ENCODE measurements at places on chromosomes 7 and 10. TPM values are rescaled to one million over a fixed set of nuclear protein-coding genes. Genes with fewer than 3 reads are reported as not detected.

The COMMD3 gene
- 55.3 TPM for total RNA-seq

GRCh38 chr7:99366646-99367045 lies 7.9 kb upstream of the ARPC1B start:
- no peak for DNase-seq
- peaks cover 15% of the 10 kb centered on the region for H3K4me1 ChIP-seq
- no peaks in the 10 kb centered on the region for H3K27me3 ChIP-seq
- no peak overlapping the region for H3K4me3 ChIP-seq

The LIPN gene
- not detected for total RNA-seq

DNA sequence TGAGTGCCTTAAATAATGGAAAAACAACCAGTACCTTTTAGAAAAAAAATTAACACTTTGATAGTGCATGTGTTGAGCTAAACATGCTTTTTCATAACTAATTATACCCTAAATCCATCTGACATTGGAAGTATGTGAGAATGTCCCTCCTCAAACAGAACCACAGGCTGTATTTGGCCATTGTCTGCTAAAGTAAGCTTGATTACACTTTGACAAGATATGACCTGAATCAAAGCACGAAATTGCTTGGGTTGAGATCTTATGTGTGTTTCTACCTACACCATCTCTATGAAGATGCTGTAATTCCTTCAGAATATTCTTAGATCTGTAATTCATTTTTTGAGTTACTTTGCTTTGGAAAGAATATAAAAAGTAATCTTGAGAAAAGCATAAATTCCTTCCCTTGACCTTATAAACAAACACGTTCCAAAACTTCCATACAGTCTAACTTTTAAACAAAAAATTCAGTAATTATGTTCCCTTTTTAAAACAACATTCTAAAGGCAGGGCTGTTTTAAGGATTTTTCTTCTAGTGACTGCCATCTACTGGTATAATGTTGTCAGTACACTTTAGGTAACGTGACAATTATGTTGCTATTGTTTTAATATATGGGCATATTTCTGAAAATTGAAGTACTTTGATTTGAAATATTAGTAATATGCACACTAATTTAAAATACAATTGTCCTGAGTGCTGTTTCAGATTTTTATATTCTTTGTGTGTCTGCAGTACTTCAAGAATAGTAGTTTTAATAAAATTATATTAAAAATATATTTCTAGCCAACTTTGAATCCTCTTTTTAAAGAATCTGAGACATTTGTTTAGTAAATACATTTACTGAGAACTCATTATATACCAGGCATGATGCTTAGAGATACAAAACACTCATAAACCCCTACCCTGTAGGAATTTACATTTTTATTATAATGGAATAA lies 20.9 kb downstream of the CD36 start:
- H3K4me3 ChIP-seq: no peak overlapping the region
- H3K36me3 ChIP-seq: no peaks in the 10 kb centered on the region
- peaks cover 2% of the 10 kb centered on the region for H3K27me3 ChIP-seq
- no peak overlapping the region for H3K27ac ChIP-seq

GRCh38 chr7:55202150-55202913 lies 162.8 kb upstream of the LANCL2 start:
- H3K4me1 ChIP-seq: no peaks in the 10 kb centered on the region
- H3K36me3 ChIP-seq: no peaks in the 10 kb centered on the region
- H3K27me3 ChIP-seq: peaks cover 4% of the 10 kb centered on the region
- no peak overlapping the region for H3K4me3 ChIP-seq
- DNase-seq: no peak

DNA sequence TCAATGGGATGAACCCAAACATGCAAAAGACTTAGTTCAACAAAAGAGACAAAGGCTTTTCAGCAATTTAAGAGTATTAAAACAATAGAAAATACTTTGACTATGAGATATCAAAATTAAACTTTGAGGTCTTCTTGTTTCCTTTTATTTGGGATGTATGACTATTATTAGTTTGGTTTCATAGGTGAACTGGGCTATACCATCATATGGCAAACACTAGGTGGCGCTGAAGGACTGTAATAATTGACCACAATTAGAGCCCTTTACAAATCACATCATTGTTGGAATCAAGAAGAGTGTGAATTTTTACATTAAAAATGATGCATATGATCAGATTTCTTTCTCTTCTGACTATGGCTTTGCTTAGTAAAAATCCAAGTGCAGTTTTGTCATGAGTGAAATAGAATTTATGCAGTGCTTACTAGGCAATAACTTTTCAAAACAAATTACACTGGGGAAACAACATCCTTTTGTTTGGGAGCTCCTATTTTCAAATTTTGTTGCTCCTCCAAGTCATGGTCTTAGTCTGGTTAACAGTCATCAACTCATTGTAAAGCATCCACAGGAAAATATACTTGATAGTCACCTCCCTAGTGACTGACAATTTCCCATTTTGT lies 14.7 kb upstream of the NXPH1 start:
- no peaks in the 10 kb centered on the region for H3K27me3 ChIP-seq
- no peaks in the 10 kb centered on the region for H3K36me3 ChIP-seq
- no peak overlapping the region for H3K27ac ChIP-seq
- H3K4me3 ChIP-seq: no peak overlapping the region
- no peaks in the 10 kb centered on the region for H3K4me1 ChIP-seq
